ENCODE measurements at places on chromosomes 1 and 21. TPM values are rescaled to one million over a fixed set of nuclear protein-coding genes. Genes with fewer than 3 reads are reported as not detected.

The BSND gene
- not detected for total RNA-seq

The ADCY10 gene
- total RNA-seq: 0.35 TPM

The PLPPR4 gene
- not detected for total RNA-seq

The SLAMF7 gene
- 8.6 TPM for total RNA-seq

The TRIM63 gene
- not detected for total RNA-seq

The DNAH14 gene
- 70.8 TPM for total RNA-seq

The SEMA6C gene
- total RNA-seq: 9.5 TPM

The TSPAN1 gene
- total RNA-seq: 41.7 TPM

The BMP8B gene
- 0.21 TPM for total RNA-seq

The INAVA gene
- 25.1 TPM for total RNA-seq

The AIRE gene
- not detected for total RNA-seq

The DHRS3 gene
- 1.5 TPM for total RNA-seq

The TEX38 gene
- total RNA-seq: not detected

The IFI44 gene
- 7.7 TPM for total RNA-seq

The OR10K1 gene
- not detected for total RNA-seq

The UBE2Q1 gene
- 103 TPM for total RNA-seq
